ENCODE measurements at places on chromosomes 6 and 20.
A peak's percentile ranks its signal among the peaks of the same experiment; 100 is the strongest.

GRCh38 chr6:167825332-167826229 lies 1.1 kb upstream of the AFDN start:
- DNase-seq = no peak

GRCh38 chr6:143098054-143098671 lies 37.5 kb downstream of the AIG1 start:
- DNase-seq = no peak

GRCh38 chr6:42401613-42401951 lies 50.1 kb downstream of the TRERF1 start:
- no peak for DNase-seq

GRCh38 chr6:142028527-142028926 lies 104.2 kb upstream of the GJE1 start:
- DNase-seq = no peak

DNA sequence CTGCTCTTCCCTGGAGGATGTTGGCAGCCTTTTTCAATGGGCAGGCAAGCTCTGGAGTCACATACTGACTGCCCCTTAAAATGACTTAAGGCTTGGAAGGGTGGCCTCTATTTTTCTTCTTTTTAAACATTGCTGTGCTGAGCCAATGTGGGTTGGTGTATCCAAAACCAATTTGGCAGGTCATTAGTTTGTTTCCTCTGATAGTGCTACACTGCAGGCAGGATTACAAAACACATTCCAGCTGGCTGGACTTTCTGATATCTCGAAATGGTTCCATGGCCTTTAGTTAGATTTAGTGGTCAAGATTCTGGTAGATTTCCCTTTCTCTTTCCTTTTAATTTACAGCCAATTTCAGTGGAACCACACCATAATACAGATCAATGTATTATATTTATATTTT lies 28.1 kb upstream of the BMP2 start:
- DNase-seq = no peak

DNA sequence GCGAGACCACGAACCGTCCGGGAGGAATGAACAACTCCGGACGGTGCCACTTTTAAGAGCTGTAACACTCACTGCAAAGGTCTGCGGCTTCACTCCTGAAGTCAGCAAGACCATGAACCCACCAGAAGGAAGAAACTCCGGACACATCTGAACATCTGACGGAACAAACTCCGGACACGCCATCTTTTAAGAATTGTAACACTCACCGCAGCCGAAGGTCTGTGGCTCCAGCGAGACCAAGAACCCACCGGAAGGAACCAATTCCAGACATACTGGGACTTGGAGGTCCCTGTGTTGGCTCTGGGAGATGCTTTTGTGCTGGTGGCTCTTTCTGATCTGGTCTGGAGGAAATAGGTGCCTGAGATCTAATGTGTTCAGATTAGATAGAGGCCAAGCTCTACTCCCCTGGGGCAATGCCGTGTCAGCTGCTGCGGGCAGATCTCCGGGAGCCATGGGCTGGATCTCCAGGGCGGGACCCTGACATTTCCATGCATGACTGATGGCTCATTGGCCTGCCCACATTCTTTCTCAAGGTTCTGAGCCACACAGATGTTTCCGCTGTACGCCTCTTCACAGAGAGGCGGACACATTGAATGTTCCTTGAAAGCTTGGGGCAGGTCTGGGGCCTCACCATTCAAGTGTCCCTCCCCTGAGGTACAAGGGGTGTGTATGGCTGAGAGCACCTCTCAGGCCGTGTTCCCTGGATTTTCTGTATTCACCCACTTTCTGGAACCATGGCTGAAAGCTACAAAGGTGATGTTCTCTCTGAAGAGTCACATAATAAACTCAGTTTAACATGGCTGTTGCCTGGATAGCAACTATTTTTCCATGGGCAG lies 29.3 kb downstream of the GMPR start:
- DNase-seq = peak; percentile 17

Measured in hematopoietic multipotent progenitor cell (in vitro differentiated cells).